ENCODE measurements at places on chromosomes 16 and 17.

DNA sequence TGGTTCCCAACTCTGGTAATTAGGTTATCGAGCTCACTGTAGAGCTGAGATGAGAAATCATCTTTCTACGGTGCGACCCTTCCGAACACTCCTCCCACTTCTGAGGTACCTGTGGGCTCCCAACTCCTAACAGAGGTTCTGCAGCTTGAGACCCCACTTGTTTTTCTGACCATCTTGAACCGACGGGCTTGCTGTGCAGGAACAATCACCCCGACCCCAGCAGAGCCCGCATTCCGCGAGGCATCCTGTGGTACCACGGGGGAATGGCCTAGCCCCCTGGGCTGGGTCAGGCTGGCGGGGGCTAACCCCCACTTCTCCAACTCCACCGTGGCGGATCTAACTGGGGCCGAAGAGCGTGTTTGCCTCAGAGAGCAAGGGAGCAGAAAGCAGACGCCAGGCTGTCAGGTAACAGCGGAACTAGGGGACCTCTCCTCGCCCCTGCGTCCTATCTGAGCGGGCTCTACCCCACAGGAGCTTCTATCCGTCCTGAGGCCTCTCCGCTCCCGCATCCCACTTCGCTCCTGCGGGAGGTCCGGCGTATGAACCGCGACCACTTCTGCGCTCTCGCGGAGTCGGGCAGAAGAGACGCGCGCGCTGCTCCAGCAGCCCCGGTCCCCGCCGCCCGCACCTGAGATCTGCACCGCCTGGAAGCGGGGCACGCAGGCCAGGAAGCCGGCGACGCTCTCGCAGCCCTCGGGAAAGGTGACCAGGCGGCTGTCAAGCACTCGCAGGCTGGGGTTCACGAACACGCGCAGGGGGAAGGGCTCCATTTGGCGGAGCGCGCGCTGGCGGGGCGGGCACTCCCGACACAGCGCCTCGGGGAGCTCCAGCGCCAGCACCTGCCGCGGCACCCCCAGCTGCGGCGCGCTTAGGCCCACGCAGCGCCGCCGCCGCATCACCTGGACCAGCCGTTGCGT lies 761 bp downstream of the PDF start:
- peak; percentile 21 for DNase-seq

- DNase-seq = no peak
Measured at GRCh38 chr16:65769776-65770438, 596.6 kb upstream of the CDH5 start.

DNA sequence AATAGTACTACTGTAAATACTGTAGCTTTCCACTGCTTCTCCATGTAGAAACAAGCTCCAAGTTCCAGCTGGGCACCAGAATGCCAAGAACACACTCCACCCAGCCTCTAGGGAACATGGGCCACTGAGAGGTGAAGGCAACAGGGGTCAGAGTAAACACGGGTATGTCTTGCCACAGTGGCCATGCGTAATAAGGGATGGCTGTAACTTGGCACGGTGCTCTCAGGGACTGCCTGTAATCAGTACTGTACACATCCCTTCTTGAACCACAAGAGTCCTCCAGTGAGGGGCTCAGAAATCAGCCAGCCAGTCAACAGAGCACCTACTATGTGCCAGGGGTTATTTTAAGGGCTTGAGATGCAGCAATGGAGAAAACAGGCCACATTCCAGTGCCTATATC lies 10.8 kb downstream of the LRRC59 start:
- DNase-seq = no peak

GRCh38 chr16:1543085-1543896 lies 9.8 kb downstream of the TMEM204 start:
- DNase-seq = no peak

- DNase-seq = no peak
Measured at GRCh38 chr16:85354686-85355514, 242.6 kb upstream of the CIBAR2 start.

- DNase-seq = no peak
Measured at GRCh38 chr16:88713568-88714419, 7.5 kb downstream of the CTU2 start.
